ENCODE measurements at places on chromosomes 2 and 18.

GRCh38 chr2:128290356-128290755 lies 28.3 kb downstream of the HS6ST1 start:
- no peak for DNase-seq

DNA sequence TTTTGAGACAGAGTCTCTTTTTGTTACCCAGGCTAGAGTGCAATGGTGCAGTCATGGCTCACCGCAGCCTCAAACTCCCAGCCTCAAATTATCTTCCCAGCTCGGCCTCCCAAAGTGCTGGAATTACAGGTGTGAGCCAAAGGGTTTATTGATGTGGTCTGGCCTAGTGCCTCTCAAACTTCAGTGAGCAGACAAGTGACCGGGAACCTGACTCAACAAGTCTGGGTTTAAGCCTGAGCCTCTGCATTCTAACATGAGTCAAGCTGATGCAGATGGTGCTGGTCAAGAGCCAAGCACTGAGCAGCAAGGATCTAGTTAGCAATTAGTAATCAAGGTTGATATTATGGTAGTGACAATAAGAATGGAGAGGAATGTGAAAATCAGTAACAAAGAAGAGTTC lies 21.3 kb downstream of the CDK15 start:
- no peak for DNase-seq

GRCh38 chr2:30761226-30761625 lies 46.0 kb downstream of the CAPN13 start:
- DNase-seq = no peak

GRCh38 chr18:78510636-78511035 lies 469.0 kb upstream of the SALL3 start:
- no peak for DNase-seq

DNA sequence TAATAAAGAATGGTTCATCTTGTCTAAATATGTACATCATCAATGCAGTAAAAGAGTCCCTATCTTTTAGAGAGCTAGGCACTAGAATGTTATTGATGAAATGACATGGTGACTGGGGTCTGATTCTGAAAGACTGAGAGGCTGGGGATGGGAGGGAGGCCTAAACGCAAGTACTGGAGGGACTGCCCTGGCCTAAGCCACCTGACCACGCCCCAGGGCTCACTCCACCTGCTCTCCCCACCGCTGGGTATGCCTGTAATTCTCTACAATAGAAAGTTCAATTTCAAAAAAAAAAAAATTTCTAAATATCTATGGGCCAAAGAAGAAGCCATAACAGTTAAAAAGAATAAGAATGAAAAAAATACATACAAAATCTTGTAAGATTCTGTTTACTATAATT lies 194.0 kb downstream of the HDAC4 start:
- no peak for DNase-seq

DNA sequence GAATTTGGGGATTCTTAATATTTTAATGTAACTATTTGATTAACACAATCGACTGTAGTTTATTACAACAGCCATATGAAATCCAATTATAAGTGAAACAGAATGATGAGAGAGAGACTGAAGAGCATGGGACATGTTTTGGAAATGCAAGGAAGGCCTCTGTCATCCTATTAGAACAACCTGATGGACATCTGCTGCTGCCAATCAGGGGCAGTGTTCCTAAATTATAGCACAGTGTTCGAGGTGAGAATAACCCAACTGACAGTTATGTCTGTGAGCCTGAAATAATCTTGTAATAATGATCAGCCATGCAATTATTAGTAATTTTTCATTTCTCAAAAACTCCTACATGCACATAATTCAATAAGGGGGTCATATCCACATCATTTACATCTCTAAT lies 73.6 kb downstream of the CCDC141 start:
- DNase-seq = no peak

DNA sequence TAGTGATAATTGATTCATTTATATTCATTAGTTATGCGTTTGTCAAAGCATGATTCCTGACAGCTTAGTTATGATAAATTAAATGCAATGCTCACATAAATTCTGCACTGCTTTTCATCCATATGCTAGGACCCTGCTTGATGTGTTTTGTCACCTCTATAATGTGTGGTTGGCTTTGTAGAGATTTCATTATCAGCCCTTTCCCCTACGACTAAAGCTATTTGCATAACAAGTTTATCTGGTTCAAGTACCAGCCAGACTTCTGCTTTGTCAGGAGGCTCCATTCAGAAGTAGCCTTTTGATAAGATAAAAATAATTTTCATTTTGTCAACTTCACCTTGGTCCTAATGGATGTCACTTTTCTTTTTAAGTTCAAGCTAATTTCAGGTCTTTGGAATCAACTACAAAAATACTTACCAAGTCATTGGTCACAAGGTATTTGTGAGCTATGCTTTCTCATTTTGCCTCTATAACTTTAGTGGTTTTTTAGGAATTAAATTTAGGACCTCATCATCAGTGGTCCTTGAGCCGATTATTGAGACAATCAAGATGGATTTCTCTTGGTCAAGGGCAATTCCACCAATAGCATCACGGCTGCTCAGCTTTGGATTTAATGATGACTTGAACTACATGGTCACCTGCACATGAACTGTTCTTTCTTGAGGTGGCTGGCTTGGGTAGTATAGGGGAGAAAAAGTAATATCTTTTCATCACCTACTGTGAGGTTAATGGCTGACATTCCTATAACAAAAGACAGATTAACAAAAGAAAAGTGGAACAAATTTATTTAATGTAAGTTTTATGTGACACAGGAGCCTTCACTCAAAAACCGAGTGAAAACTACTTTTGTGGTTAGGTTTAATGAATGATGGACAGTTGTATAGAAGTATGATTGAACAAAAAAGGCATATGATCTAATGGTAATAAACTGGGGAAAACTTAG lies 162.1 kb downstream of the MYO3B start:
- DNase-seq = no peak

- DNase-seq = no peak
Observed at GRCh38 chr18:12895014-12895413, 11.0 kb upstream of the PTPN2 start.

- DNase-seq = no peak
Observed at GRCh38 chr18:70808481-70809056, 519.7 kb downstream of the SOCS6 start.

- no peak for DNase-seq
Observed at GRCh38 chr2:189613650-189614420, 33.2 kb upstream of the SLC40A1 start.

- DNase-seq = no peak
Observed at GRCh38 chr2:217897091-217897715, 105.6 kb downstream of the TNS1 start.

DNA sequence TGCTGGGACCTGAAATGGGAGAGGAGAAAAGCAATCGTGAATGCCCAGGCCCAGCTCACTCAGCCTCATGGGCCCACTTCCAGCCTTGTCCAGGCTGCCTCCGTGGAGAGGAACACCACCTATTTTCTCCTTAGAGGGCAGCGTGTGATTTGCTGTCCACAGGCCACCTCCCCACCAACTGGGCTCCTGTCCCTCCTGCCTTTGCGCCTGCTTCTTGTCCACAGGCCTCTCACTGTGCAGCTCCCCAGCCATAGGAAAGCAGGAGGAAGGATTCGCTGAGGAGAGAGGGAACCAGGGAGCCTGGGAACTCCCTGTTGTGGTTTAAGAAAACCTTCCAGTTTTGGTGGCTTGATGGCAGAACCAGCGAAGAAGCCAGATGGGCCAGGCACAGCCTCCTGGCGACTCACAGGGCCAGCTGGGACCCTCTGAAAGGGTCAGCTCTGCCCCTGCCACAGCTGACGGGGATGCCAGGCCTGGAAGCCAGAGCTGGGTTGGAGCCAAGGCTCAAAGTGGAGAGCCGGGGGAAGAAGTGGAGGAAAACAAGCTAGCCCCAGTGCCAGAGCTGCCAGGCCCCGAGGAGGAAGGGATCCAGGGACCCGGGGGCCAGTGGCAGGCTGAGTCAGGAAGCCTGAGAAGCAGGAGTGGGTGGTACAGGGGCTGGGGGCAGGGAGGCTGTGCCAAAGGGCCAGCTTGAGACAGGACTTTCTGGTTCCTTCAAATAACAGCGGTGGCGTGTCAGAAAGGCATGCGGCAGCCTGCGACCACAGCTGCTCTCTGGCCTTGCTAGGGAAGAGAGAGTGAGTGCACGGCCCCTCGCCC lies 9.9 kb downstream of the TMBIM1 start:
- DNase-seq = no peak

DNA sequence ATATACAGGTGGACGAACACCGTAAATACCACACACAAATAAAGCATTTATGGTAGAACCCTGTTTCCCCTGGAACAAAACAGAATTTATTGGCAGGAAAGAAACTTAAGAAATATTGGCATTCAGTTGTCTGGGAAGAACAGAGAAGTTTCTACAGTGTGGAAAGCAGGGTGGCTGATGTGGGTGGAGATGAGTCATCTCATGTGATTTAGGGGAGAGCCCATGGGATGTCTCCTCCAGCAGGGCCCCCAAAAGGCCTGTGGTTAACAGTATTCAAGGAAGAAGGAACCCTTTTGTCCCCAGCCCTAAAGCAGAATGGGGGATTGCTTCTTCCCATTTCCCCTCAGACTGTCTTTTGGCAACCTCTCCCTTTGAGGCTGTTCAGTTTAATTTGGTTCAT lies 24.2 kb downstream of the SIX3 start:
- no peak for DNase-seq

DNA sequence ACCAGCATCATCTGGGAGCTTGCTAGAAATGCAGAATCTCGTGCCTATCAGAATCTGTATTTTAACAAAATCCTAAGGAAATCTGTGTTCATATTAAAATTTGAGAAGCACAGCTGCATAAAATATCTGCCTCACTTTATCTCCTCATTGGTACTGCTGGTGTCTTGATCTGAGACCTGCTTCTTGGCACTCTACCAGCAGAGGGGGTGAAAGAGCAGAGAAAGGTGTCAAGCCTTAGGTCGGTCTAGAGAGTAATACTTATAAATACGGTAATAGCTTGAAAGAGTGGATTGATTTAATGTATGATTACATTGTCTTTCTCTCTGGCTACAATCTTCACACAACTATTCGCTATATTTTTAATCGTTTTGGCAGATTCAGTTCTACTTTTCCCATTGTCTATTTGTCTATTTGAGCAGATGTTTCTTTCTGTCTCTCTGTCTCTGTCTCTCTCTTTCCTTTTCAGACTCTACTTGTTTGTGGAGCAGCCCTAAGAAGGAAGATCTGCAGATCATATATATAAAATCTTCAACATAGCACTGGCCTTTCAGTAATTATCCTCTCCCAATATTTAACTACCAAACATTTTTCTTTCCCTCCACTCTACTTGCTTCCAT lies 1.7 kb upstream of the GCG start:
- peak; percentile 38 for DNase-seq

- peak; percentile 56 for DNase-seq
Observed at GRCh38 chr2:235911633-235912233, 256.5 kb downstream of the GBX2 start.

DNA sequence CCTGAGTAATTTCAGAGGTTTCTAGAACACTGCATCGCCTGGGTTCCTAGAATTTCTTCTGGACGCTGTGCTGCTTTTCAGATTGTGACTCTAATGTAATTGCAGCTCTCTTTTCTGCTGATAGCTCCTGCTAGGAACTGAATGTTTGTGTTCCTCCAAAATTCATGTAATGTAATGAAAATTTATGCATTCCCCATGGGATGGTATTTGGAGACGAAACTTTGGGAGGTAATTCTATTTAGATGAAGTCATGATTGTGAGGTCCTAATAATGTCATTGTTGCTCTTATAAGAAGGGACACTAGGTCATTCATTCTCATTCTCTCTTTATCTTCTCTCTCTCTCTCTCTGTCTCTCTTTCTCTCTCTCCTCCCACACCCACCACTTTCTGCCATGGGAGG lies 223.9 kb upstream of the DOK6 start:
- no peak for DNase-seq

GRCh38 chr2:214747992-214748391 lies 61.5 kb downstream of the BARD1 start:
- DNase-seq = no peak

DNA sequence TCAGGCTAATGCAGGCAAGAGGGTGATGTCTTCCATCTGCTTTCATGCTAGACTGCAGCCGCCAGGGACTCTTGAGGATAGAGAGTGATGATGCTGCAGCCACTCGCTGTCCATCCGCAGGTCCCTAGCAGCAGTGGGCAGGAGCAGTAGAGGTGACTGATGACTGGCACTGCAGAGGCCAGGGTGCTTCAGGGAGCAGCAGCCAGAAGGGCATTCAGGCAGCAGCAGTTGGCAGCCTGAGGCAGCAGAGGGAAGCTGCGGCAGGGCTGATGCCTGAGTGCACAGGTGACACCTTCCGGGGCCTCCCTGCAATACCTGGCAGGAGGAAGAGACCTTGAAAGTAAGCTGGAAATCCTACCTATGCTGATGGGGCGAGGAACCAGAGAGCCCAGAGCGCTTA lies 214.2 kb downstream of the ICOS start:
- DNase-seq = peak; percentile 32

- DNase-seq = peak; percentile 69
Observed at GRCh38 chr2:161576421-161576820, 47.8 kb upstream of the SLC4A10 start.

DNA sequence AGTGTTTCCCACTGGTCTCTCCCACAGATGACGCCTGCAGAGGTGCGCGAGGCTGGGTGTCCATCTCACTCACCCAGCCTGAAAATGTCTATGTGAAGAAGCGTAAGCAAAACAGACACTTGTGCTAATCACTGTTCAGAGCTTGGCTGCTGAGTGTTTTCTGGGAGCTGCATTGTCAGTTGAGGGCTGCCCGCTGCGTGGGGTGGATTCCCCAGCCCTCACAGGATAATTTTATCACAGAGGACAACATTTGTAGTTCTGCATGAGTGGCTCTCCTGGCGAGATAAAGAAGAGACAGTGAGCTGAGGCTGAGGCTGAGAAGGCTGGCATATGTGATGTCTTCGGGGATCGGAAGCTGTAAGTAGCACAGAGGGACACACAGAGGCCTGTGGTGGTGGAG lies 16.2 kb upstream of the CAPN13 start:
- DNase-seq = no peak

DNA sequence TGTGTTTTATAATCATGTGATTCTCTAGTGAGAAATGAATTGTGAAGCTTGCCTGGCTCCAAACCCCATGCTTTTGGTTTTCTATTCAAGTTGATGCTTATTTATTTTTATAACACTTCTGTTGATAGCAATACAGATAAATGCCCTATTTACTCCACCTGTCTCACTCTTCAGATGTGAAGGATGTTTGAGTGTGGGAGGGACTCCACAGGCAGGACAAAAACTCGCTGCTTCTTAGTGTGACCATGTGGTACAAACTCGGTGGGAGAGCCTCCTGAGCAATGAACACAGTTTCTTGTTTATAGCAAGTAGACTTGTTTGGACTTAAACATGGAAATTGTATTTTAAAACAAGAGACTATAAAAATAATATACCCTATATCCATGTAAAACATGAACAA lies 219.7 kb downstream of the GULP1 start:
- DNase-seq = no peak

GRCh38 chr2:13193900-13194299 lies 477.2 kb downstream of the TRIB2 start:
- DNase-seq = peak; percentile 1
